ENCODE measurements at places on chromosomes 1 and 21.

DNA sequence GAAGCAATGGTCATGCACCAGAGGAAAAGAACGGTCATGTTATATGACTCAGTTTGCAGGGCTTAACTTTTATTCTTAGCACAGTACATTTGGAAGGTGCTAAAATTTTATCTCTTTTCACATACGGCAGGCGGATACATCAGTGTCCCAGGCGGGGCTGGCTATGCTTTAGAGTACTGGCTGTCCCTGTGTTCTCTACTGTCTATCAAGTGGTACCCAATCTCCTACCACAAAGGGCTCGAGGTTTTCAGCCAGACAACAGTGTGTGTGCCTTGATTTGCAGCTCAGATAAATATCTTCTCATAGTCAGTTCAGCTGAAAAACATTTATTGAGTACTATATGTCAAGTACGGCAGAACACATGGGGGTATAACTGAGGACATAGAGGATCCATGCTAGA, 65.3 kb downstream of the URB2 start:
- DNase-seq = no peak

DNA sequence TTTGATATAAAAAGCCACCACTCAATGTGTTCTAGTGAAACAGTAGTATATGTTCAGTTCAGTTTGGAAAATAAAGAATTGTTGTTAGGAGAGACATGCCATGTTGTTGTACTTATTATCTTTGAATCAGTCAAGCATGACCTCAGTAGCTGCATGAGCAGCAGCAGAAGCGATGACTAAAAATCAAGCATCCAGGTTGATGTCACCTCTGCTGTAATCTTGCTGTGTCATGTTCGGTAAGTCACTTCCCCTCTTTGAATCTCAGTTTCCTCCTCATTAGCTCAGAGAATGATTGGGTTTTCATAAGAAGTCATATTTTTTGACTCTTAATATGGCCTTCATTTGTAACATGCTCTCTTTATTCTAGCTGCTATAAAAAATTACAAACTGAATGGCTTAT, 428.4 kb upstream of the B3GALT2 start:
- DNase-seq = peak; percentile 34

DNA sequence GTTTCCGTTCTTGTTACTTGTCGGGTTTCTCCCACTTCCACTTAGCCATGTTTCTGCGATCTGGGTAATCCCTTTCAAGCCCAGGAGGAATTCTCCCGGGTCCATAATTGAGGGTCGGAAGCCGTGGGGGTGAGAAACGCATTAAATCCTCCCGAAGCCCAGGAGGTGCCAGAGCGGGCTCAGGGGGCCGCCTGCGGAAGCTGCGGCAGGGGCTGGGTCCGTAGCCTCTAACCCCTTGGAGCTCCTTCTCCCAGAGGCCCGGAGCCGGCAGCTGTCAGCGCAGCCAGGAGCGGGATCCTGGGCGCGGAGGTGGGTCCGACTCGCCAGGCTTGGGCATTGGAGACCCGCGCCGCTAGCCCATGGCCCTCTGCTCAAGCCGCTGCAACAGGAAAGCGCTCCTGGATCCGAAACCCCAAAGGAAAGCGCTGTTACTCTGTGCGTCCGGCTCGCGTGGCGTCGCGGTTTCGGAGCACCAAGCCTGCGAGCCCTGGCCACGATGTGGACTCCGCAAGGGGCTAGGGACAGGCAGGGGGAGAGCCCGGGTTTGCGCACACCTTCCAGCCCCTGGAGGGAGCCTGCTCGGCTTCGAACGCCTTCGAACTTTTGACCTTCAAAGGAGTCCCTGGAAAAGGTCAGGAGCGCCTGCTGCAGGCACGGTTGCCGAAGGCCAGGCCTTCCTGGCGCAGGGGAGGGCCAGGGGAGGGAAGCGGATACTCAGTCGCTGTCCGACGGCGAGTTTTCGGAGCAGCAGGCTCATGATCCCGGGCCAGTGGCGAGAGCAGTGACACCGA, 1.7 kb upstream of the SIM2 start:
- DNase-seq = no peak

- DNase-seq = no peak
Measured at GRCh38 chr1:246591958-246592357, 25.7 kb downstream of the CNST start.

DNA sequence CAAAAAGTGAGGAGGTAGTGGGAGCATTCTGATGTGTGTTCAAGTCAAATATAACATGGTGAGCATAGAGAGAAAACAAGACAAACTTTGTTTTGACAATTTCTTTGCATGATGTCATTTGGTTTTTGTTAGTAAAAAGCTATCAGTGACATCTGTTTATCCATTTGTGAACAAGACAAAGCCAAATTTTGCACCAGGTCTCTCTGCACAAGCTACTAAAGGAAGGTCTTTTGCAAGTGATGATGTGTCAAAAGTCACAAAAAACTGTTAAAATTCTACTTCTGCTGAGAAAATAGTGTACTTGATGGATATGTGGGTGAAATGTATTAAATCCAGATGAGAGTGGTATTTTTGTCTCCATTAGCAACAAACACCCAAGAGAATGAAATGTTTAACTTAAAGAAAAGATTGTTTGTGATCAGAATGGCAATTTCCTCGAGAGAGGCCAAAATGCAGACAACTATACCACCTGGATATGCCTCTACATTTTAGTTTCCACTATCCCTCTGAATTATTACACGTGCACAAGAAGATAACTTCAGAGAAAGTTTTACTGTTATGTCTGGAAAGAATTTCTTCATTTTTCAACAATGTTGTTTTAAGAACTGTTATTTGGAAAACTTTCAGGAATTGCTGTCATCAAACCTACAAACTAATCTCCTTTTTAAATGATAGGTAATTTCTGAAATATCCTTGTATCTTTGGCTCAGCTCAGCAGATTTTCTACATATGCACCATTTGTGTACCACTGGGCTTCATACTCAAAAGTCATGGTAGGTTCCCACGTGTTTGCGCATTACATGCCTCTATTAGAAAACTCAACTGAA, 807.4 kb upstream of the ADGRL2 start:
- no peak for DNase-seq

GRCh38 chr1:31399976-31400375, 13.0 kb upstream of the SERINC2 start:
- no peak for DNase-seq

DNA sequence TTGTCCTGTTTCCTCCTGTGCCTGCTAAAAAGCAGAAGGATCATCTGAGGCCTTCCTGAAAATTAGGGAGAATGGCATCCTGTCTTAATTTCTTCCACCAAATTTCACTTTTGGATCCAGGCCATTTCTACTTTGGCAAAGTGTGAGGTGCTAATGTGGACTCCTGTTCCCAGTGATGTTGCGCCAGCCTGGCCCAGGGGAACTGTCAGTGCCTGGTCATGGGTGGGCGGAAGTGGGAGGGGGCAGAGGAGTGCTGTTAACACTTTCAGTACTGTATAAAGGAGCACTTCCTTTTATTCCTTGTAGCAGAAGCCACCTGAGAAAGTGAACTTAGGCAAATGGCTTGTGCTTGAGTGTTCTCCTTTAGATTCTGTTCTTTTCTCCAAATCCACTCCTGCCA, 19.9 kb downstream of the ELAPOR1 start:
- peak; percentile 33 for DNase-seq

DNA sequence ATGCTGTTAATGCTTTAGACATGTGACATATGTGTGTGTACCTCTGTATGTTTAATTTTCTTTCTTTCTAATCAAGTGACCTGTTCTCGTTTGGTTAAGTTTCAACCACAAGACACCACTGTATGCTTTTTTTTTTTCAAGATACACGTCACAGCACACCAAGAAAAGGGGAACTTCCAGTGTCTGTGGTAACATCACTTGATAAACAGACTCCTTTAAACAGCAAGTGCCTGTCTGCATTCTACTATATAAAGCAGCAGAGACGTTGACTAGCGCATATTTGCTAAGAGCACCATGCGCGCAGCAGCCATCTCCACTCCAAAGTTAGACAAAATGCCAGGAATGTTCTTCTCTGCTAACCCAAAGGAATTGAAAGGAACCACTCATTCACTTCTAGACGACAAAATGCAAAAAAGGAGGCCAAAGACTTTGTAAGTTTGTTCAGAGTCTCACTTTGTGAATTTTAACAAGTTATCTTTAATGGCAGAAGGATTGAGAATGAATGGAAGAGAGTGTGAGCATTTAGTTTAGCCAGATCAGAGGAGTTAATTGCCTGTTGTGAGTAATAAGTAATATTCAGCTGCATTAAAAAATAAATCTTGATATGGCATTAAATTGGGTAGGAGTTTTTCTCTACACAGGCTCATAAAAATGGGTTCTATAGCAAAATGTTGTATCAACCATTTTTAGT, at the start of gene RGS1:
RGS1 (plus strand) TSS at position 275 of the 691 bp plus-strand sequence; CDS start at position 295, 20 bp downstream.
- DNase-seq = no peak

GRCh38 chr1:26861286-26861701, 1.7 kb upstream of the SFN start:
- DNase-seq = peak; percentile 91

- DNase-seq = peak; percentile 90
Measured at GRCh38 chr1:176374967-176375569, 87.9 kb upstream of the PAPPA2 start.

- peak; percentile 88 for DNase-seq
Measured at GRCh38 chr1:21251773-21252471, 38.3 kb downstream of the ECE1 start.

GRCh38 chr1:30616759-30617158, 106.6 kb downstream of the MATN1 start:
- DNase-seq = no peak

DNA sequence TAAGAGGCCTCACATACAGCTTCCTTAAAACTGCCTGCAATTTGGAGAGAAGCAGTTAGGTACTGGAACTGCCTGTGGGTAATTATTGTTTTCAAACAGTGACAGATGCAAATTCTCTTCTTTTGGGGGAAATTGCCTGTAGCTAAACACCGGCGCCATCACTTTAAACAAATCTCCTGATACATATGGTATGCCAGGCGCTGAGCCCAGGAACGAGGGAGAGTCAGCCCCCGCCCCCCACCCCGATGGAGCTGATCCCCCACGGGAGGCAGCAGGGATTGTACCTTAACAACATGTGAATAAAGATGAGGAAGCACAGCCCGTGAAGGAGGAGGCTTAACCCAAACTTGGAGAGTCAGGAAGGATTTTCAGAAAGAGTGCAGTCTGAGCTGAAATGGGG, 7.1 kb downstream of the TMEM51 start:
- DNase-seq = no peak

DNA sequence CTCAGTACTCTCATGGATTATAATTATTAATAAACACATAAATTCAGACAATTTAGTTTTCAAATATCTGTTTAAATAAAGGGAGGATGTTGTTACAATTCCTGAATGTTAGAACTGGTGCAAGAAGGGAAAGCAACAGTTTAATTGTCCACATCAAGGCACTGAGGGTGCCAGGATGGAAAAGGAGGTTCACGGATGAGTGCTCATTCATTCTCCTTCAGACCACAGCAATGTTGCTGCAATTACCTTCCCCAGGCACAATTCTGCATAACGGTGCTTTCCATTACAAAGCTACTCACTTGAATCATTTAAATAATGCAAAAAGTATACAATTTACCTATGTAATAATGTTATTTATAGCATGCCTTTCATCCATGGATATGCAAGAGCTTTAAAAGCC, 52.3 kb upstream of the COG2 start:
- no peak for DNase-seq

- DNase-seq = peak; percentile 29
Measured at GRCh38 chr1:30706528-30706927, 16.9 kb downstream of the MATN1 start.

DNA sequence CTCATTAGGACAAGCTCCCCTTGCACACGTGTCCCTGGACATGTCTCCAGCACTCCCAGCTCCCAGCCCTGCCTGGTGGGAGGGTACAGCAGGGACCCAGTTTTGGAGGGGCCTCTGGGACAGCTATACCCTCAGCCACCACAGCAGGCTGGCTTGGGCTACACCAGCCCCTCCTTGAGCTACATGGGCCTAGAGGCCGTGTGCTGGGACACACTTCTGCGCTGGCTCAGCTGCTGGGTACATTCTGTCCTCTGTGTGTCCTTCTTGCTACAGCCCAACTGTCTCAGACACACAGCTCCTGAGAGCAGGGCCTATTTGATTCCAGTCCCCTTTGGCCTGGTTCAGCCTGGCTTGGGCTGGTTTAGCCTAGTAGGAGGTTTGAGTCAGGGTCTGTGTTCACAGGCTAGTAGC, 26.7 kb downstream of the DMAP1 start:
- DNase-seq = no peak

- DNase-seq = no peak
Measured at GRCh38 chr1:12380326-12381249, 150.8 kb downstream of the VPS13D start.

GRCh38 chr1:117641536-117641935, 35.7 kb downstream of the TENT5C start:
- DNase-seq = no peak

DNA sequence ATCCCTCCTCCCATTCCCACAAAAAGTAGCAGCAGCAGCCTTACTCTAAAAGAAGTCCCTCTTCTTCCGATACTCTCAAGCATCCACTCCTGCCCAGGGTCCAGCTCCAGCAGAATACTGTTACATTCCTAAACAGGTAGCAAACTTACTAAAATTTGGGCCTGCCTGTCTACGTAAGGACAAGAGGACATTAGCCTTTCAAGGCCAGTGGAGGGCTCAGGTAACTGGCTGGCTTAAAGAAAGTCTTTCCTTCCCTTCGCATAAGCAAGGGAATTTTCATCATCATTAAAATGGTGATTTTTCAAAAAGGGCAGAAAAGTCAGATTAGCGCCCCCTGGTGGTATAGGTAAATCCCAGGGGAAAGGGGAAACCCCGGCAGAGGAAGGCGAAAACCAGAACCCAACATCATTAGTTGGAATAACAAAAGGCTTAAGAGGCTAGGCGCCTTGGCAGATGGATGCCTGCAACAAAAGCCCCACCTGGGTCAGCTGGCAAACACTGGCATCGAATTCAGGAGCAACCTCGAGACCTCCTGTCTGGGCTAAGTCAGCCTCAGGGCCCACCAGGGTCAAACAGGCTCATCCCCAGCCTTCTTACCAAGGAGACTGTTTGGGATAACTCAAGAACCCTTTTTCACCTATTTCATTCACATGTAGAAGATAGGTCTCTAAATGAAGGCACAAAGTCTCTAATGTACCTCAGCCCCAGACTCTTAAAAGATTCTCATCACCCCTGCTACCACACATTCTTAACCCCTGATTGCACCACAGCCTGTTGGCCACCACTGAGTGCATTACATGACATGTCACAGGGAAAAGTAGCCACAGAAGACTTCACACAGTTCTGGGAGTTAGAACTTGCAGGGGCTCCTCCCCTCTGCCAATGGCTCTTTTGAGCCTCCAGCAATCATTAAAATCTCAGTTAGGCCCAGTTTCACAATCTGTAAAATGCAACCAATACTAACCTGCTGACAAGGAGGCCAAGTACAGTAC, 36.7 kb downstream of the ERI3 start:
- peak; percentile 63 for DNase-seq
